ENCODE measurements at places on chromosomes 11 and 22.

DNA sequence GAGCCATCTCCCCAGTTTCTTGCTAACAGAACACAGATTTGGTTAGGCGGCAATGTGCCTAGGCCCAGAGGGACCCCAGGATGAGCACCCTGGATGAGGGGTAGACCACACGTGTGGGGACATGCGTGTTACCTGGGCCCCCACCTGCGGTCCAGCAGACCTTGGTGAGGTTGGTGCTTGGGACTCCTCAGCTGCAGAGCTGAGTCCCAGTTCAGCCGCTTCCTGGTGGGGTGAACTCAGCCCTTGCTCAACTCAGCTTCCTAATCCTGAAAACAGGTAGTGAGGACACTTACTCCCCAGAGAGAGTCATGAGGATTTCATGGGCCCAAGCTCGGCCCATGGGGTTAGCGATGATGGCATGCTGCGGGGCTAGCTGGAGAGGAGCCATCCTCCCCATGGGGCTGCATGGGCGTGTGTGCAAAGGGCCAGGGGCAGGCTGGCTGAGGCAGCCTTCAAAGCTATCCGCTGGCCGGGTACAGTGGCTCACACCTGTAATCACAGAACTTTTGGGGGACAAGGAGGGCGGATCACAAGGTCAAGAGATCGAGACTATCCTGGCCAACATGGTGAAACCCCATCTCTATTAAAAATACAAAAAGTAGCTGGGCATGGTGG lies 46.9 kb upstream of the SHISAL1 start:
- H3K4me3 ChIP-seq: no peak overlapping the region
- H3K27me3 ChIP-seq: peaks cover 8% of the 10 kb centered on the region

GRCh38 chr22:47277531-47277930 lies 515.1 kb downstream of the TBC1D22A start:
- no peak overlapping the region for H3K4me3 ChIP-seq
- no peaks in the 10 kb centered on the region for H3K27me3 ChIP-seq
- H3K36me3 ChIP-seq: peaks cover 10% of the 10 kb centered on the region
- DNase-seq: no peak
- H3K4me1 ChIP-seq: no peaks in the 10 kb centered on the region
- H3K27ac ChIP-seq: no peak overlapping the region

DNA sequence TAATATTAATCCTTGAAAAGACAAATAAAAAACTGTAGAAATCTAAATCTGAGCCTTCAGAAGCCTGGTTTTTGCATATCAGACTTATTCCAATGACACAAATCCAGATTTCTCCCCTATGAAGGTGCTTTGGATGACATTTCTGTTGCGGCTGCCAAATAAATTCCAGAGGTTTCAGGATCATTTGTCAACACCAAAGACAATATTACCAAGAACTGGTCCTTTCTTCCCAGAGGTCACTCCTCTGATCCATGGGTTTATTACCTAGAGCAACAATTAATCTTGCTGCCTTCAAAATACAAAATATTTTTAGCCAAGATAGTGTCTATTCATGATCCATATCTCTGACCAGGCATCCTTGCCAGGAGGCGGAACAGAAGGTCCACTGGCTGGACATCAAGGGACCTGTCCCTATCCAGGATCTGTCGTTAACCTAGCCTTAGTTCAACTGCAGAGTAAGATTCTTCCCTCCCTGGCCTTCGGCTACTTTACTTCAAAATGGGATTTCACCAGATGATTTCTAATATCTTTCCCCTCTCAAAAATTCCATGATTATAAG lies 4.9 kb downstream of the CADM1 start:
- no peak overlapping the region for H3K4me3 ChIP-seq
- H3K27ac ChIP-seq: no peak overlapping the region
- H3K4me1 ChIP-seq: peaks cover 19% of the 10 kb centered on the region
- no peaks in the 10 kb centered on the region for H3K27me3 ChIP-seq
- no peak for DNase-seq
- no peaks in the 10 kb centered on the region for H3K36me3 ChIP-seq

DNA sequence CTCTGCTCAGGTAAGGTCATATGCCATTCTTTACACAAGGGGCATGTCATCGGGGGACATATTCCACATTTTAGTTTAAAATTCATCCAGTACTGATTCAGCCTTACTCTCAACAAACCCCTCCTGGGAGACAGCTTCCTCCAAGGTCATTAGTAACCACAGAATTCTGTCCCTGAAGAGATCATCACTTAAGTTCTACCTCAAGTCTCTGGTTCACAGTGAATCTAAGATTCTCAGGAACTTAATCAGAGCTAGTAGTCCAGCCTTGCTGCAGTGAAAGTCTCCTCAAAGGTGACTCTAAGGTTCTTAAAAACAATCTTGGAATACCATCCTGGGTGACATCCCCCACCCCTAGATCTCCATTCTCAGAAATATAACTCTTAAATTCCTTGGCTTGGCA lies 18.9 kb upstream of the GDPD4 start:
- H3K4me1 ChIP-seq: peaks cover 3% of the 10 kb centered on the region
- H3K27ac ChIP-seq: no peak overlapping the region
- no peaks in the 10 kb centered on the region for H3K27me3 ChIP-seq
- DNase-seq: no peak

- DNase-seq: peak; percentile 43
- H3K27me3 ChIP-seq: peaks cover 67% of the 10 kb centered on the region
- peak overlapping the region; percentile 74 for H3K27ac ChIP-seq
- H3K4me1 ChIP-seq: peaks cover 6% of the 10 kb centered on the region
- H3K36me3 ChIP-seq: peaks cover 4% of the 10 kb centered on the region
These were observed 630 bp downstream of the UBASH3B start for GRCh38 chr11:122656073-122656630.

DNA sequence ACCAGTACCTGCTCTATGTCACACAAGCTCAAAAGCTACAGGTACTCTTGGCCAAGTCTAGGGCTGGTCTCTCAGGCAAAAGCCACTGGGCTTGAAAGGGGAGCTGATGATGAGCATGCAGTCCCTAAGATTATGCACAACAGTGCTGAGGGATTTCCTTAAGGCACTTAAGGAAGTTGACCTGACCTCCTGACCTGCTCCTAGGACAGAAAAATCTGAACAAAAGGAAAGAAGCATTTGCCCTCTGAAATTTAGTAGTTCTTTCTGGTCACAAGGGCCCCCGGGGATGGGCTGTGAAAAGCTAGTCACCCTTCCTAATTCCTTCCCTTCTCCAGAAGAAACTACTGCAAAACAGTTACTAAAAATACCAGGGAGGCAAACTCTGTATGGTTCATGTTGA lies 83.6 kb upstream of the PHOX2A start:
- DNase-seq: no peak
- no peak overlapping the region for H3K4me3 ChIP-seq
- peaks cover 21% of the 10 kb centered on the region for H3K4me1 ChIP-seq
- no peaks in the 10 kb centered on the region for H3K36me3 ChIP-seq
- no peaks in the 10 kb centered on the region for H3K27me3 ChIP-seq

DNA sequence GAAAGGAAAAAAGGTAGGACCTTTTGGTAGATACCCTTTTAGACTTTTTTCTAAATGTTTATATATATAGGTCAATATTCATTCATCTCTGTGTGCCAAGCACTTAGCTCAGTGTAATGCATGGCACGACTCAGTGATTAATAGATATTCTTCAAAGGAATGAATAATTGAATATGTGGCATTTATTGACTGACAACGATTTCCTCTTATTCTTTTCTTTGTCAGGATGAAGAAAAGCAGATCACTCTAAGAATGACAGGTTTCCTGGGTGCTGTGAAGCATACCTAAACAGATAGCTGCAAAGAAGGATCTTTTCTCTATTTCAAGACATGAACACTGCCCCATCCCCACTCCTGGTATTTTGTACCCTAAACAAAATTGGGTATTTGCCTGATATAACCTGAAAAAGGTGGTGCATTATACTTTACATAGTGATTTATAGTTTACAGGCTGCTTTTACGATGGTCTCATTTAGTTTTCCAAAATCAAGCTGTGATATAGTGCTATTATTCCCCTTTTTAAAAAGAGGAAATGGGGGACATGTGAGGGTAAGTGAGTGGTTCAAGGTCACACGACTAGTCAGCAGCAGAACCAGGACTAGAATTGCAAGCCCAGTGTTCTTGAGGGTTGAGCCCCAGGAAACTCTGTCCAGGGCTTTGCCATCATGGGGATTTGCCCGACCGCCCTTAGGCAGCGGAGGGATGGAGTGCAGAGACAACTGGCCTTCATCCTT lies 32.9 kb upstream of the CLMP start:
- no peak overlapping the region for H3K4me3 ChIP-seq
- no peak overlapping the region for H3K27ac ChIP-seq
- H3K36me3 ChIP-seq: no peaks in the 10 kb centered on the region
- H3K4me1 ChIP-seq: peaks cover 11% of the 10 kb centered on the region

GRCh38 chr22:50622723-50623327 lies 5.1 kb downstream of the ARSA start:
- no peak overlapping the region for H3K27ac ChIP-seq

GRCh38 chr11:6413791-6414201 lies 5.1 kb downstream of the APBB1 start:
- H3K4me3 ChIP-seq: no peak overlapping the region
- H3K36me3 ChIP-seq: peaks cover 5% of the 10 kb centered on the region
- H3K27me3 ChIP-seq: no peaks in the 10 kb centered on the region
- H3K4me1 ChIP-seq: no peaks in the 10 kb centered on the region
- no peak for DNase-seq
- no peak overlapping the region for H3K27ac ChIP-seq

GRCh38 chr11:57480409-57481137 lies 20.2 kb downstream of the RTN4RL2 start:
- H3K4me3 ChIP-seq: no peak overlapping the region
- H3K4me1 ChIP-seq: peaks cover 25% of the 10 kb centered on the region
- H3K36me3 ChIP-seq: no peaks in the 10 kb centered on the region
- H3K27me3 ChIP-seq: peaks cover 89% of the 10 kb centered on the region
- peak; percentile 60 for DNase-seq

GRCh38 chr22:41367680-41368542 lies 13.8 kb upstream of the TEF start:
- H3K4me3 ChIP-seq: peak overlapping the region; percentile 50
- no peak for DNase-seq
- H3K4me1 ChIP-seq: peaks cover 23% of the 10 kb centered on the region
- H3K36me3 ChIP-seq: no peaks in the 10 kb centered on the region

- peaks cover 26% of the 10 kb centered on the region for H3K4me1 ChIP-seq
- no peaks in the 10 kb centered on the region for H3K27me3 ChIP-seq
- H3K36me3 ChIP-seq: peaks cover 6% of the 10 kb centered on the region
- no peak overlapping the region for H3K4me3 ChIP-seq
- DNase-seq: no peak
- no peak overlapping the region for H3K27ac ChIP-seq
These were observed 21.0 kb downstream of the TNRC6B start for GRCh38 chr22:40198733-40199132.

GRCh38 chr11:108278546-108278945 lies 55.7 kb downstream of the ATM start:
- H3K27me3 ChIP-seq: no peaks in the 10 kb centered on the region
- peaks cover 30% of the 10 kb centered on the region for H3K4me1 ChIP-seq
- peak overlapping the region; percentile 15 for H3K4me3 ChIP-seq
- H3K27ac ChIP-seq: peak overlapping the region; percentile 94

- H3K27me3 ChIP-seq: peaks cover 43% of the 10 kb centered on the region
- no peaks in the 10 kb centered on the region for H3K4me1 ChIP-seq
- no peak overlapping the region for H3K4me3 ChIP-seq
- DNase-seq: no peak
These were observed 12.0 kb upstream of the RFPL2 start for GRCh38 chr22:32216911-32217310.

DNA sequence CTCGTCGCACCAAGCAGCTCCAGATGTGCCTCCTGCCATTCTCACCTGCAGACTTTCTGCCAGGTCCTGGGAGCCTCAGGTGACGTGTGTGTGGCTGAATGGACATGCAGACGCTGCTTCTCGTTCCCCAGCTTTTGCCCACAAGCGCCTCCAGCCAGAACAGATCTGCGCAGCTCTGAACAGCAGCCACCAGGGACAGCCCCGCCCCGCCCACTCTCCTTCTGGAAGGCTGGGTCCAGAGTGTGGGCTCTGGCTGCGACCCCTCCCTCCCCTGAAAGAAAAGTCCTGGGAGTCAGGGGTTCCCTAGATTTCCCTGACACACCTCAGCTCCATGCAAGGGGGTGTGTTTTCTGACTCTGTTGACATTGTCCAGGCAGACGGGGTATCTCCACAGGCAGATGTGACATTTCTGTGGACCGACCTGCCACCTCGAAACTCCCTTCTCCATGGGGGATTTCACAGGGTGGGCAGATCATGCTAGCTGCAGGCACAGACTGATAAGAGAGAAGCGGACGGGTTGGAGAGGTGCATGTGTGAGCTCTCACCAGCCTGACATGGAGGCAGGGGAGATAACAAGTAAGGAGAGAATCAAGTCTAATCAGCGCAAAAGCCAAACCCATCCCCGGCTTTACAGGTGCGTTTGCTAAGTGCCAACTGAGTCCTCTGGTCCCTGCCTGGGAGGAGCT lies 19.8 kb downstream of the SLCO2B1 start:
- peaks cover 12% of the 10 kb centered on the region for H3K4me1 ChIP-seq
- H3K4me3 ChIP-seq: no peak overlapping the region
- peaks cover 7% of the 10 kb centered on the region for H3K27me3 ChIP-seq
- H3K27ac ChIP-seq: no peak overlapping the region
- no peak for DNase-seq
- H3K36me3 ChIP-seq: no peaks in the 10 kb centered on the region

DNA sequence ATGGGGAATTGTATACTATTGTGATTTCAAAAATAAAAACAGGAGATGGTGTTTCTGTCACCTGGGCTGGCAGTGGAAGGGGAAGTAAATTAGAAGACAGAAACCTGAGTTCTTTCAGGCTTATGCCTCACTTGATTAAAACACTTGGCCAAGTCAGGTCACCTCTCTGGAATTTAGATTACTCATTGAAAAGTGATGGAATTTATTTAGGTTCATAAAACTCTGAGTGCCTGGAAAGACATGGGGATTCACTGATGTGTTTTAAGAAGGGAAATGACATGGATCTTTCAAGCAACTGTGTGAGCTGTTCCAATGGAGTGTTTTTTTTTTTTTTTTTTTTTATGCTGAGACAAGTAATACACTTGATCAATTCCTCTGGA lies 400.1 kb downstream of the TMEM135 start:
- no peak overlapping the region for H3K4me3 ChIP-seq
- DNase-seq: no peak
- no peak overlapping the region for H3K27ac ChIP-seq
- H3K36me3 ChIP-seq: no peaks in the 10 kb centered on the region

DNA sequence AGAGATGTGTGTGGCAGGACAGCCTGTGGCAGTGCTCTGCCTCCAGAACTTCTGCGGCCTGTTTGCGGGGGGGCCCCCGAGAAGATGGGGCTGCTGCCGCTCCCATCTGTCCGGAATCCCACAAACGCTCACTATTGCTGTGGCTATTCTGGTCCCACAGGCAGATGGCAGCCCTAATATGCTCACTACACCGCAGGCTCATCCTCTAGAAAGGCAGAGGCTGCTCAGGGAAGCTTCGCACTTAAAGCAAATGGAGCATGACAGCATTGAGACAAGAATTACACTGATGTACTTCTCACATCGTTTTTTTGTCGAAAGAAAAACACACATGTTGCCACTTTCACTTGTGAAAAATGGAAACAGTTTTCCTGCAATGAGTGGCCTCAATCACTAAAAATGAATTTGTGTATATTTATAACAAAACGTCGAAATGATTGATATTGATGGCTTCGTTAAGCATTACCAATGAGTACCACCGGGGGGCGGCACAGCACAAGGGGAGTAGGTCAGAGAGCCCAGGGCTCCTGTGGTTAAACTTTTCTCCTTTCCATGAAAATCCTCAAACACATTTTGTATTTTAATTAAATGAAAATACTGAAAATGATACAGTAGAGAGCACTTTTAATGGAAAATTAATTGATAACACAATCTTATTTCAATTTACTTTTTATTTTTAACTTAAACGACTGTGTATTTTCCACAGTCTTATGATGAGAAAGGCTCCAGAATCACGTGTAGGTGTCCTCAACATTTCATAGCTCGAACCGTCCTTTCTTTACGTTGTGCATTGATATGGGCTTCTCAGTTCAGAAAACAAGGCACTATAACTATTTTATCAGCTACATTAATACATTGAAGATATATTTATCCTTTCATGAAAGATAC lies 69.1 kb downstream of the CTTN start:
- no peak overlapping the region for H3K27ac ChIP-seq
- H3K27me3 ChIP-seq: peaks cover 3% of the 10 kb centered on the region

All from mesothelial cell of epicardium (in vitro differentiated cells).